ENCODE measurements at places on chromosomes 3 and 15.

- DNase-seq: no peak
Measured at GRCh38 chr3:157398598-157398997, 38.1 kb upstream of the PTX3 start.

DNA sequence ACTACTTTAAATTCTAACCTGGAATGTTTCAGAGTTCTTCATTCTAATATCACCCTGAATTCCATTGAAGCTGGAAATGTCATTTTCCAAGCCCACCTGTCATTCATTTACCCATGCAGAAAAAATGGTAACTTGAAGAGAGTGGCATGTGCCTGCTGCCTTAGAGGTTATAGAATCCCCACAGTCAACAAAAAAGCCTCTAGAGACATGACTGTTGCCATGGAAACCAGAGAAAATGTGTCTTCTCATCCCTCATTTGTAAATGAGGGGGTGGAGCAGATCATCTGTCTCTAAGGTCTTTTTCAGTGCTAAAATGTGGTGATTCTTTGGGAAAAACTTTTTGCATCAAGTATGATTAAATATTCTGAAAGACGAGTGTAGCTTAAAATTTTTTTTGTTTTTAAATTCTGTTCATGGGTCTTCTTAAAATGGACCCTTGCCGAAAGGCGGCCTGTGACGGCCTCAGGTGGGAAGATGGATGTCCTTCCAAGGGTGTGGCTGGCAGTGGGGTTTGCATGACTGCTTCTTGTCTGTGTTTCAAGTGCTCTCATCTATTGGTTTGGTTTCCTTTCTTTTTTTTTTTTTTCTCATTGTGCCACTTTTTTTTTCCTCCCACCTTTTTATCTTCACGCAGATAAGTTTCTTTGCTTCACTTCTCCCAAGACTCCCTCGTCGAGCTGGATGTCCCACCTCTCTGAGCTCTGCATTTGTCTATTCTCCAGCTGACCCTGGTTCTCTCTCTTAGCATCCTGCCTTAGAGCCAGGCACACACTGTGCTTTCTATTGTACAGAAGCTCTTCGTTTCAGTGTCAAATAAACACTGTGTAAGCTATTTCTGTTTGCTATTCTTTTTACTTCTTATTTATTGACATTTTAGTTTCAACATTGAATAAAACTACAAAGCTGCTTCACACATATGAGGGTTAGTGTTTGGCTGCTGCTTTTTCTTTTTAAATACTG lies 23.0 kb downstream of the TPM1 start:
- DNase-seq: peak; percentile 32

DNA sequence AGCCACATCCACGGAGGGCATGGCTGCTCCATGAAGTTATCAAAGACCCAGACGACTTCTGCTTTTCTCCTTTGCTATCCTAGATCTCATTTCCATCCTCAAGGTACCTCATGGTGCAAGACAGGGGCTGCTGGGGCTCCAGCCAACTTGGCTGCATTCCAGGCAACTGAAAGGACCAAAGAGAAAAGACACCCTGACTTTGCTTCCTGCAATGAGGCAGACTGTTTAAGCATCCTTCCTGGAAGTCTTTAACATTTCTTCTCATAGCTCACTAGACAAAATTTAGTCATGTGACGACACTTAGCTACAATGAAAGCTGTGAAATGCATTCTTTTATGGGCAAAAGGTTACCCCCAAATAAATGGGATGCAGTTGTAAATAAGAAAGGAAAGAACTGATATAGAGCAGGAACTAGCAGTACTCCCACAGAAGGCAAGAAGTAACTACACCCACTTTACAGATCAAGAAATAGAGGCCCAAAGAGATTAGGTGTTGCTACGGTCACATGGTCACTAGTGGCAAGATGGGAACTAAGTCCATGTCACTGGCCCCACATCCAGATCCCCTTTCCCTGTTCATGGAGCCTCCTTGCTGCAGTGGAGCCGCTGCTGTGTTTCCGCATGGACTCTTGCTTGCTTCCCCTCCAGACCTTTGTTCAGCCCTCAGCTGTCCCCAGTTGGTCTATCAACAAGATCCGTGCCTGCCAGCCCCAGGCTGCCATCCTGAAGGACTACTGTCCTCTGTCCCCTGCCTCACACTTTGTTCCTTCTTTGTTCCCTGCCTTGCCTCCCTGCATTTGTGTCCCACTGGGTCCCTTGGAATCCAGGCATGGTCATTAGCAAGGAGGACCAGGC lies 107.0 kb downstream of the XXYLT1 start:
- no peak for DNase-seq

- no peak for DNase-seq
Measured at GRCh38 chr15:48675436-48675835, 29.9 kb upstream of the FBN1 start.

GRCh38 chr3:94285872-94286271 lies 223.0 kb downstream of the NSUN3 start:
- no peak for DNase-seq

GRCh38 chr3:60912876-60913275 lies 338.4 kb downstream of the FHIT start:
- DNase-seq: no peak

DNA sequence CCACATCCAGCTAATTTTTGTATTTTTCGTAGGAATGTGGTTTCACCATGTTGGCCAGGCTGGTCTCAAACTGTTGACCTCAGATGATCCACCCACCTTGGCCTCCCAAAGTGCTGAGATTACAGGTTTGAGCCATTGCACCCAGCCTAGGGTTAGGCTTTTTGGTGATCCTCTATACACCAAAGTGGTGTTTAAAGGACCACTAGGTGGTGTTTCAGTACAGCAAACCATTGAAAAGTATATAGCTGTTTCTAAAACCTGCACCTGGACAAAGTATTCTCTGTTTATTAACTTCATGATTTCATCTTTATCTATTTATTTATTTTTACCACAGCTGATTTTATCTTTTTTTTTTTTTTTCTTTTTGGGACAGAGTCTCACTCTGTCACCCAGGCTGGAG lies 68.4 kb downstream of the MINDY2 start:
- DNase-seq: no peak

- DNase-seq: no peak
Measured at GRCh38 chr3:33187368-33187634, 31.3 kb downstream of the SUSD5 start.

- DNase-seq: no peak
Measured at GRCh38 chr3:29329986-29330890, 49.4 kb downstream of the RBMS3 start.

DNA sequence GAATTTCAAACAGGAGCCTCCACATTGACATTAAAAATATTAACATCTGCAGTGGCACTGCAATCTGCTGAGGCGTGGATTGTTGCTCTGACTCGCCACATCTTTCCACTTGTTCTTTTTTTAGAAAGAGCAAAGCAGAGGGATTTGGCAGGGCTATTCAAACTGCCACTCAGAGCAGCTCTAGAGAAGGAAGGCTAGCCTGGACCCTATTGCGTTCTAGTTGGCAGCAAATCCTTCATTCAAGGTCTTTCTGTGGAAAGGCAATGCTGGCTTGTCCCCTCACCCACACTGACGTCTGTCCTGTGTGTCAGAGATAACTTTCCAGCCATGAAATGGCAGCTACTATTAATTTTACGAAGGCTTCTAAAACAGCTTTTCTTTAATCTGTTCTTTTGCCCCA lies 483.2 kb upstream of the SGO1 start:
- DNase-seq: peak; percentile 10

DNA sequence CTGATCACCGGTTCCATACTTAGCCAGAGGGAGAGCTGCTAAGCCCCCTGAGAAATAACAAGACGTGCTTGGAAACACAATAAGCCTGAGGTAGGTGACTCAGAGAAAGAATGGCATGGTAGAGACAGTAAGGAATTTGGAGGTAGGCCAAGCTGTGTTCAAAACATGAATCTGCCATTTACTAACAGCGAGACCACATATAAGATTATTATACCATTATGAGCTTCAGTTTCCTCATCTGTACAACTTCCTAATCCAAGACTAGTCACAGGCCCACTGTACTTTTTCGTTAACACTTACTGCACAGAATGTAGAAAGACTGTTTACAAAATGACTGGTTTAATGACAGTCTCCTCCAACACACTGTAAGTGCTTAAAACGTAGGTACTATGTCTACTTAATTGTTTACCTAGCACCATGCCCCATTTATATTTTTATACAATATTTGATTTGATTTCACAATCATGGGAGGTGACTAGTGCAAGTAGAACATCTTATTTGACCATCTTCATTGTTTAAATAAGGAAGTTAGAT lies 25.7 kb downstream of the ATOSA start:
- no peak for DNase-seq

DNA sequence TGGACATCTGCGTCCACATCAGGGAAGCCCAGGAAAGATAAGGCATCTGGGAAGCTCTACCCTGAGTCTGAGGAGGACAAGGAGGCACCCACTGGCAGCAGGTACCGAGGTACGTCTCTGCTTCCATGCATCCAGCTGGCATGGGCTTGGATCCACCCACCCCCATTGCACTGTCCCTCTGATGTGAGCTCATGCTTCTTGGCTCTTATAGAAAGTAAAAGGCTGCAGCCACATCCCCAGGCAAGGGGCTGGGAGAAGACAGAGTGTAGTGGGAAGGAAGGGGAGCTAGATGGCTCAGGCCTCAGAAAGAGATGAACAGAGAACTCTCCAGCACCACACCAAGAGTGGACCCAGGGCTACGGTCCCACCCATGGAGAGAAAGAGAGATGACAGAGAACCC lies 18.2 kb downstream of the PTH1R start:
- no peak for DNase-seq

DNA sequence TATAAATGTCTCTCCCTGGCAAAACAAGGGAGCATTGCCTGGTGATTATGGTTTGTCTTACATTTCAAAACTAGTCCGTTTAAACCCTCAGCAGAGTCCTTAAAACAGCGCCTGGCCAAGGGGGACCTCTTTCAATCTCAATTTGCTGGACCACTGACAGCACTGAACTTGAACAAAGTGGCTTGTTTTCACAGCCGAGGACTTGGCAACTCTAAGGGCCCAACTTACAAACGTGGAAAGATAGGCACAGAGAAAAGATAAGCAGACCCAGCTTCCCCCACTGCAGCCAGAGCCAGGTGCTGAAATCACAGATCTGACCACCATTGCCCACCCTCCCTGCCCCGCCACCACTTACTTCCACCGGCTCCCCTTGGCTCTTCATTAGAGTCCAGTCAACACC lies 336.4 kb upstream of the ICE2 start:
- no peak for DNase-seq

- DNase-seq: no peak
Measured at GRCh38 chr15:62512904-62513303, 347.8 kb upstream of the C2CD4B start.

DNA sequence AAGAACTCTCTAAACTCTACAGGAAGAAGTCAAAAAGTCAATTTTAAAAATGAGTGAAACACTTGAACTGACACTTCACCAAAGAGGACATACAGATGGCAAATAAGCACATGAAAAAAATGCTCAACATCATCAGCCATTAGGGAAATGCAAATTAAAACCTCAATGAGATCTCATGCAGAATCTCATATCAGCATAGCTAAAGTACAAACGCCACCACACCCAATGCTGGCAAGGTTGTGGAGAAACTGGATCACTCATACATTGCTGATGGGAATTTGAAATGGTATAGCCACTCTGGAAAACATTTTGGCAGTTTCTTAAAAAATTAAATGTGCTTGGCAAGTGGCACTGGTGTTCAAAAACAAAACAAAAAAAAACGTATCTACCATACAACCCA lies 34.2 kb downstream of the MEGF11 start:
- DNase-seq: no peak

DNA sequence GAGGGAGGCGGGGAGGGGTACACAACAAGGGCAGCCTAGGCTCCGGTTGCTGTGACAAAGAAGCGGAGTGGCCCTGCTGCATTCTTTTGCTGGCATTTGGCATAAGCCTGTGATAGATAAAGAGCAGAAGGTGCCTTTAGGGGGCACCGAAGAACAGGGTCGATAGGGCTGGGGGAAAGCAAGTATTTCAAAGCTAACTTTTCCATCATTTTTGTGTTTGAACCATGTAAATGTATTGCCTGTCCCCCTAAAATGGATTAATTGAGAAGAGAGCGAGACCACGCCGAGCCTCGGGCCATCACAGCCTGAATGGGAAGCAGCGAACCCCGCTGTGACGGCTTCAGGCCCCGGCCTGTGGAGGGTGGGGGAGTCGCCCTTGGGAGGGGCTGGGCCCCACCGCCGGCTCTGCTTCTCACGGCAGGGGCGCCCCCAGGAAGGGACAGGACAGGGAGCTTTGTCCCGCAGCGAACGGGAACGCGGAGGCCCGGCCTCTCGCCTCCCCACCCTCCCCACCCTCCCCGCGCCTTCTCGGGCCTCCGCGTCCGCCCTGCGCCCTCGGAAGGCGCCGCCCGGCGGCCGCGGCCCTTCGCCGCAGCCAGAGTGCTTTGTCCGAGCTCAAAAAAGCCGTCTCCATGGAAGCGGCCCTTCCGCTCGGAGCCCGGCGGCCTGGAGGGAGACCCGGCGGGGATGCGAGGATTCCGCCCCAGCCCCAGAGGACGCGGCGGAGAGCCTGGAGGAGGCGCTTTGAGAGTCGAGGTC lies 32.4 kb upstream of the ALDH1L1 start:
- DNase-seq: peak; percentile 49

DNA sequence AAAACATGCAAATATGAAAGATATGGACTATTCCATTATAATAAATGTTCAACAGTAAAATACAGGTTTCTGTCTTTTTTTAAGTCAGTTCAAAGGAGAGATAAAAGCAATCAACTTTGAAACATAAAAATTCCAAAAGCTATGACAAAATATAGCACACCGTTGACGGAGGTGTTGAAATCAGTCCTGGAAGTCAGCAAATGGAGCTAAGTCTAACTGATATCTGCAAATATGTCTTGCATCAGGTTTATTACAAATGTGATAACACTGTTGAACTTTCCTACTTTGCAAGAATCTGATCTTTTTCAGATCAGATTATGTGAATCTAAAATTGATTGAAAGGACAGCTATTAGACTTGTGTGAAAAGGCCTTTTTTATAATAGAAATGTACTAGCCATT lies 300.7 kb downstream of the SHOX2 start:
- DNase-seq: no peak

DNA sequence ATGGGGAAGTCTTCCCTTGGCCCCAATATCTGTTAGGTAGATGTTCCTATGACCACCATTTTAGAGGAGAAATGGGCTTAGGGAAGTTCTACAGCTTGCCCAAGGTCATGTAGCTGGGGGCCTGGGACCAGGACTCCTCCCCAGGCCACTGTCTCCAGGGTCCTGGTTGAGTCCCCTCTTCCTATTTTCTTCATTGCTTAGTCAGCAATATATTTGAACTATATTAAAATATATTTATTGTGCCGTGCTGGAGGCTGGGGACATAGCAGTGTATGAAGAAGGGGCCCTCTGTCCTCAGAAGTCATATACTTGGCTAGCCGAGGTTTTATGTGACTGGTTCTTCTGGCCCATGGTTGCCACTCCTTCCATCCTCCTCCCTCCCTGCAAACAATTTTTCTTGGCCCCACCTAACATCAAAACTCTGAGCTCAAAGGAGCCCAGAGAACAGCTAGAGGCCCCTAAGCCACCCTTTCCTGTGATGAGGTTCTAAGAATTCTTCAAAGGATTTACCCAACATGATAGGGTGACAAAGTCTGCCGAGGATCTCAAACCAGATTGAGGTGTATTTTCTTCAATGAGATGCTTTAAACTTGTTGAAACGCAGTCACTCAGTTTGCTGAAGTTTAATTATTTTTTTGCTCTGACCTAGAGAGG lies 121.2 kb upstream of the RASGRP1 start:
- no peak for DNase-seq

- DNase-seq: no peak
Measured at GRCh38 chr3:31729082-31729481, 196.4 kb downstream of the STT3B start.

Data from head of caudate nucleus (tissue), 42 donors.